ENCODE measurements at places on chromosomes 11 and 22.
A peak's percentile ranks its signal among the peaks of the same experiment; 100 is the strongest.

DNA sequence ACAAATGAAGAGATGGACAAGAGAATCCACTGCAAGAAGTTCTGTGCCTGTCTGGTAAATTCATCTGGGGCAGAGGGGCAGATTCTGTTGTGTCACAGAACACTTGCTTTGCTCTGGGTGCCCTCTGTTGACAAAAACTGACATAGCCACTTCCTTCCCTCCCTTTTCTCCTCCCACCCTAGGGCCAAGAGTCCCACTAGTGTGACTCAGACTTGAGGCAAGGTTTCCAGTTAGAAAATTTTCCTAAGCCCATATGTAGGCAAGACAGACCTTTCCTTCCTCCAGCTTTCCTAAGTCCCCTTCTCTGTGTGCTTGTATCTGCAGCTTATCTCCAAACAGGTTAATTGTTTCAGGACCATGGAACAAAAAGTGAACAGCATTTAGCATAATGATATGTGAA, 106.8 kb downstream of the RBFOX2 start:
- no peak for ATAC-seq

DNA sequence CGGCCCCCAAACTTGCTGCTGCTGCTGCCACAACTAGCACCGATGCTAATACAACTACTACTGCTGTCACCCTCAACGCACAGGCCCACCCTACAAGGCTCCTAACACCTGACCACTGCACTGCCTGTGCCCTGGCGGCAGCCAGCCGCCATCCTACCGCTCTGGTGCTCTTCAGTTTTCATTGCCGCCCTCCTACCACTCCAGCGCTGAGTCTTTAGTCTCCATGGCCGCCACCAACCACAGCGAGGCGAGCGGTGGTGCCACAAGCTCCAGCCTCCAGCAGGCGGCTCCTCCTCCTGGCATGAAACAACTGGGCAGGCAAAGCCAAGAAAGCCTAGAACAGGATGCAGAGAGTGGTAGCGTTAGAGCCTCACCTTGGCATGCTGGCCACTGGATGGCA, 5.0 kb upstream of the RFPL3 start:
- peak; percentile 14 for ATAC-seq

- no peak for ATAC-seq
These were observed 20.6 kb upstream of the TLCD5 start for GRCh38 chr11:120304526-120304925.

GRCh38 chr11:88333862-88334261, 3.7 kb downstream of the CTSC start:
- ATAC-seq, result no peak

- no peak for ATAC-seq
These were observed 654.6 kb upstream of the API5 start for GRCh38 chr11:42657169-42657568.

GRCh38 chr22:36465232-36466021, 16.0 kb downstream of the TXN2 start:
- ATAC-seq, result no peak

- no peak for ATAC-seq
These were observed 559 bp downstream of the SNX19 start for GRCh38 chr11:130915603-130916237.

DNA sequence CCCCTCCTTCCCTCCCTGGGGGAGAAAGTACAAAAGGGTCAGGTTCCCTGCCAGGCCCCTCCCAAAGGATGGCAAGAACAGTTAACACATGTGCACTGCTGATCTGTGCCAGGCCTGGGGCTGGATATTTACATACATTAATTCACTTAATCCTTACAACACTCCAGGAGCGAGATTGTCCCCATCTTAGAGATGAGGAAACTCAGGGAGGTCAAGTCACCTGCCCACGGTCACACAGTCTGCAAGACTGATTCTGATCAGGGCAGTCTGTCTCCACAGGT, 36.5 kb downstream of the NECTIN1 start:
- ATAC-seq, result no peak

GRCh38 chr11:65169164-65169641, 830 bp upstream of the SPDYC start:
- peak; percentile 45 for ATAC-seq

DNA sequence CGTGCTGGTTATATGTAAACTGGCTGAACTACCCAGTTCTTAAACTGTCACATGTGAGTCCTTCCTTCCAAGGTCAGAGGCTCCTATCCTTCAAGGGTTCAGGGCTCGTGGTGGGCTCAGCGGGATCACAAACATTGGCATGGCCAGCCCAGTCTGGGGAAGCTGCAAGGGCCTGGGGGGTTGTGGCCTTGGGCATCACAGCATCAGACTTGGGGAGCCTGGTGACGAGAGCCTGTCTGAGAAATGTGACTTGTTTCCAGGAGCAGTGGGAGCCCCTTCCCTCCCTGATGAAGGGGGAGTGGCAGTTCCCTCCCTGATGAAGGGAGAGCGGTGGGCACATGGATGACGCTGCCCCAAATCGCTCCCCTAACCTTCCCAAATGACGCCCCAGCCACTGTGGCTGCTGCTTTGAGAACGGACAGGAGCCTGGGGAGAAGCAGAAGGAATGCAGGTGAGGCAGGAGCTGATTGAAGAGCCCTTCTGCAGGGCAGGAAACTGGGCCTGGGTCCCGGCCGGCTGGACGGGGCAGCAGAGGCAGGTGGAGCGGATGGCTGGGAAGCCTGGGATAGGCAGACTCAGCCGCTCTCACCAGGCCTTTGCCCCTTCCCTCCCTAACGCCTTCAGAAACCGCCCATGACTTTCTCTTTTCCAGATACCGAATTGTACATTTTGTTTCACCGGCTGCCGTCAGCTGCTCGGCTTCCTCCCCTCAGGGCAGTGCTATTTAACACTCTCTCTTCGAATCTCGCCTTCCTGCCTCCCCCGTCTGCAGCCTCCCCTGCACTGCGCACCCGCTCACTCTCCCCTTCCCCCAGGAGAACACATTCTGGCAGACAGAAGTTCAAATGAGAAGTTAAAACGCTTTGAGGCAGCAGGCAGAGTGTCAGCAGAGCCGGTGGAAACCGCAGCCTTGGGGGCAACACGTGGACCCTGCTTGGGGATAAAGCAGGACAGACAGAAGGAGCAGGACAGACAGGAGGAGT, 1486.7 kb downstream of the BRD1 start:
- no peak for ATAC-seq

GRCh38 chr22:37165066-37165465, 15.3 kb upstream of the IL2RB start:
- no peak for ATAC-seq

DNA sequence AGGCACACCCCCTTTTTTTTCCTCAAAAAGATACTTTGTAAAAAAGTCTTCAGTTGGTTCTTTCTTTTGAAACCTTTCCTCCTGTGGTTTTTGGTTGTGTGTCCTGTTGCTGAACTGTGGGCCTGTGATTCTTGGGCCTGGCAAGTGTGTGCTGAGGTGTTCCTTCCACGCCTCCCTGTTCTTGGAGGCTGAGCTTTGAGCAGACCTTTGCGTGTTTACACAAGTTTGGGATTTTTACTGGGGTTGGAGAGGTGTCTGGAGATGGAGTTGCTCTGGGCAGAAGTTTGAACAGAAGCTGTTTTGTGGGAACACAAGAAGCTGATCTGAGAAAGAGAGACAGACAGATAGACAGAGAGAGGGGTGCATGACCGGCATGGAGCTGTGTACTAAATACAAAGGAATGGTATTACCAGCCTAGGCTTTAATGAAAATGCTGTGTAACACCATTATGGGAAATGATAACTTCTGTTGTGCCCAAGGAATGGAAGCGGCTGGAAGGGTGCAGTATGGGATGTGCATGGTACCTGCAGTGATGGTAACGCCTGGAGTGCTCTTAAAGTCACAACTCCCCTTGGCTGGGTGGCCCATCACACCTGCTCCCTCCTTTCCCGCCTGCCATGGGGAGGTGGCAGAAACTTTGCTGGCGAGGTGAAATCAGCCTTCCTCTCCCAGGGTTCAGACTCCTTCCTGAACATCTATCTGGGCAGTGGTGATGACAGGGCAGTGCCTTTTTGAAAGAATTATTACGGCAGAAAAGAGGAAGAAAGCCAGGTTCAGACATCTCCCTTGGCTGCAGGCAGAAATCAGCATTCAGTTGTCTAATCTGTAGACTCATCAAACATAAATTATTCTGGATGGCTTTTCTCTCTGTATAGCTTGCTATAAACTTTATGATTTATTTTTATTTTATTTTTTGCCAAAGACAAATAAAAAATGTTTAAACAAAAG, 70.4 kb downstream of the LDLRAD3 start:
- ATAC-seq, result no peak

DNA sequence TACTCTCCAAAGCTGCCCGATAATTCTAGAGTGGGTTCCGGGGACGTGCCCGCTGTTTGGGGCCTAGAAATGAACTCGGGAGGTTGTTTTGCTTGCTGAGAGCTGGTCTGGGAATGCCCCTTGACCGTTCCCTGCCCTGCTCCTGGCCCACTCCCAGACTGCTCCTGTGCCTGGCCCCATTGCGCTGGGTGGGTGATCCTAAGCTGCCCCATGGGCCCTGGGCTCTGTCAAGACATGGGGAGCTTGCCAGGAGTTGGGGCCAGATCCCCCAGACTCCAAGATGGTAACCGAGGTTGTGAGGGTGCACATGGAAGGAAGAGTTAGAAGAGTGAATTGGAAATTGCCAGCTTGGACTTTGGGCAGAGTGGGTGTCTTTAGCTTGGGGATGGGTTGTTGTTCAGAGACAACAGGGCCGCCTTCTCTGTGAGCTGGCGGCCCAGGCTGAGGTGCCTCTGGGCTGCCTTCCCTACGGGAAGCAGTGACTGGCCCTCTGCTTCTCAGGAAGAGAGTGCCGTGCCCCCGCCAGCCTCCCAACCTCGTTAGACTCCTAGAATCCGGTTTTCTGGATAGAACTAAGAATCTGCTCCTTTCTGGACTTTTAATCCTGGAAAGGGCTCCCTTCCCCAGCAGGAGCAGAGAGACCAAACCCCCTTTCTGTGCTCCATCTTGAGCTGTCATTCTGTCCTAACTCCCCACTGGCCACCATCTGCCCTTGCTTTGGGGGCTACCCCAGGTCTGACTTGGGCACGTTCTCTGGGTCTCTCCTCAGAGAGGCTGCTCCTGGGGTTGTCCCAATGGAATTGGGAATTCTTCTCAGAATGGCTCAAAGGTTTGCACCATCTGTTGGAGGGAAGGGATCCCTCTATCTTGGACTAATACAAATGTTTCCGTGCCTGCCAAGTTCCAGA, 1.8 kb downstream of the ST3GAL4 start:
- ATAC-seq, result no peak

- no peak for ATAC-seq
These were observed 25.9 kb downstream of the MOV10L1 start for GRCh38 chr22:50115693-50116092.

DNA sequence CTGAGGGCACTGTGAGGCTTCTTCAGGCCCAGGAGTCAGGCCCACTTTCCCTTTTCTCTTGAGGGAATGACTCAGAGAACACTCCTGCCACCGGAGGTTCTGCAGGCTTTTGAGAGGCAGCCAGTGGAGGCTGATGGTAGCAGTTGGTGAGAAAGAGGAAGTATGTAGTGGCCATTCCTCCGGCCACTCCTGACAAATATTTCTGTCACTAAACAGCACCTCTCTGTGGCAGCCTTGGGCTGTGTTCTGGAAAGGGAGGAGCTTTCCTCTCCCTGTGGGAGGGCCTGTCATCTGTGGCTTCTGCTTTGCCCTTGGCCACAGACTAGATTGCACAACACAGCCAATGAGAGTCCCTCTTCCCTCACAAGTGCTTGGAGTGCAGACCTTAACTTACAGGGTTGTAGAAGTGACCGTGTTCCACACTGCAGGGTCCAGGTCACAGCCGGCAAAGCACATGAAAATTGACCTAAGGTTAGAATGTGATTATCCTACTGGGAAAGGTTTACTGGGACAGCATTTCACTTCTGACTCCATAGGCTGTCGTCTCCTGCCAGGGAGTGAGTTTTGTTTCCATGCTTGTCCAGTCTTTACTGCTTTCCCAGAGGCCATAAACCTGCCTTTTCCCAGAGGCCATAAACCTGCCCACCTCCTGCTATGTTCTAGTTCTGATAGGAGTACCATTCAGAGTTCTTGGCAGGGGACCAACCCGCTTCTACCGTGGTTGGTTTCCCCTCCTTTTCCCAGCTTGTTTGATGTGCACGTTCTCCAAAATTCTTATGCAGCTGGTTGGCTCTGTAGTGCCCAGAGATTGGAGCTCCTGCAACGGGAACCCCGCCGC, 33.3 kb downstream of the MARK2 start:
- peak; percentile 93 for ATAC-seq

DNA sequence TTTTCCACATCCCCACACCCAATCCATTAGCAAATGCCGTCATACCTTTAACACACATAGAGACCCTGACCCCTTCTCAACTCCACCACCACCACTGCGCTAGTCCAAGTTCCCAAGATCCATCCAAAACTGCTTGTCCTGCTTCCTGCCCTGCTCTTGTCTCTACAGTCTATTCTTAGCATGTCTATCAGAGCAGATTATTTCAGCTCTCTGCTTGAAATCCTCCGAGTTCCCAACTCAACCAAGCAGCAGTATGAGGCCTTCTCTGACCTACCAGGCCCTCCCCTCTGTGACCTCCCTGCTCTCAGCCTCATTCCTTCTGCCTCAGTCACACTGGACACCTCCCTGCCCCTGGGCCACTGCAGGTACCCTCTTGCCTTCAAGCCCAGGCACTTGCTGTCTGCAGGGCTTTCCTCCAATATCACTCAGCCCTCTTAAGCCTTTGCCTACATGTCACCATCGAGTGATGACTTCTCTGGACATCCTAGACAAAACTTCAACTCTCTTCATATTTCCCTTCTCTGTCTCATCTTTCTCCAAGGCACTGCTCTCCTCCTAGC, 134.6 kb downstream of the SPATA19 start:
- ATAC-seq, result no peak

- ATAC-seq, result no peak
These were observed 13.9 kb upstream of the NARS2 start for GRCh38 chr11:78588517-78588916.

GRCh38 chr22:34851918-34852662, 213.9 kb upstream of the ISX start:
- no peak for ATAC-seq

- ATAC-seq, result no peak
These were observed 29.4 kb upstream of the TPH1 start for GRCh38 chr11:18075444-18075843.

DNA sequence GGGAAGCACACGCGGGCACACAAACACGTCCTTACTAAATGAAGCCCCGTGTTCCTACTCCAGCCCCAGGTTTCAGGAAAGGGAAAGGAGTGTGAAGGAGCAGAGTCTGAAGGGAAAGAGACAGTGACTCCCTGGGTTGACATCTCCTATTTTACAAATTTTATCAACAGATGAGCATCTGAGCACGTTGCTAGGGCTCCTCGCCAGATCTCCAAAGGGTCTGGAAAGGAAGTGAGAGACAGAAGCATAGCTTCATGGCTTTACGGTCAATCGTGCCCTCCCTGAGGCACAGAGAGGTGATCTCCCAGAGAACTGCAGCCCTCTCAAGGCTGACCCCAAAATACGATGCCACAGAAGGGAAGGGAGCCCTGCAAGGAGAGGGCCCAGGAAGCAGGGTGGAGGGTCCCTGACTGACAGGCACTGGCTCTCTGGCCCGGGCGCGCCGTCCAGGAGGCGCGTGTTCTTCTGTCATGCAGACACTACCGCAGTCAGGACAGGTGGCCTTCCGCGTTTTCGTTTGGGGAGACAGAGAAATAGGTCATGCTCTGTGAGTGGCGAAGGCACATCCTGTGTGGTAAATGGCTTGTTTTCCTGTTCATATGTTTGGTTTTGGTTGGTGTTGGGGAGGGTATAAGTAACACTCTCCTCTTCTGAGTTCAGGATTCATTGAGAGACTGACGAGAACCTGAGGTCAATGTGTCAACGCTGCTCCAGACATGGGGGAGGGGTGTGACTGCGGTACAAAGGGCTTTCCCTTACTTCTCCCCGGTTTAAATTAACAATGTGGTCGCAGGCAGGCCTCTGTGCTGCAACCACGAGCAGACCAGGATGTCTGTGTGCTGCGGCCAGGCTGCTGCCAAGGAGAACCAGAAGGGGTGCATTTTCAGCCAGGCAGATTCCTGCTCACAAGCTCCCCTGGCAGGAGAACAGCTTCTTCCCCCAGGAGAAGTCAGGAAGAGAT, 813.3 kb downstream of the OPCML start:
- peak; percentile 6 for ATAC-seq
